ENCODE measurements at places on chromosomes 6 and 20.

GRCh38 chr6:39553029-39553428 lies 172.2 kb downstream of the KIF6 start:
- H3K4me3 ChIP-seq, result no peak overlapping the region
- H3K27ac ChIP-seq, result no peak overlapping the region
- H3K27me3 ChIP-seq, result peaks cover 9% of the 10 kb centered on the region
- no peaks in the 10 kb centered on the region for H3K36me3 ChIP-seq

DNA sequence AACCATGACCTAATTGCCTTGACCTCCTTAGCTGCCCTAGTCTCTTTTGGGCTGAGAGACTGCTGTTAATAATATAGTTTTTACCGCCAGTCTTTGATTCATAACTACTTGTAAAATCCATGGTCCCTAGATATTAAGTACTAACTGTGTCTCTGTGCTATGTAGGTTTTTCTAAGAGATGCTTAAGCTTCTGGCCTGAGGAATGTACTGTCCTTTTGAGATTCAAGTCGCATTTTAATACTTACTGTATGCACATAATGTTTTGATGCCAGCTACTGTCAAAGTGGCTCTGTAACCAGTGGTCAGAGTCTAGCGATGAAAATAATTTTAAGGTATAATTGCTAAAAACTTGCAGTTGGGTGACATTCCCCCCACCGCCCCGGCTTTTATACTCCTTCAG lies 2.1 kb downstream of the AKAP12 start:
- peak overlapping the region; percentile 96 for H3K27ac ChIP-seq
- peak overlapping the region; percentile 89 for H3K4me3 ChIP-seq
- peaks cover 20% of the 10 kb centered on the region for H3K36me3 ChIP-seq
- DNase-seq, result no peak
- no peaks in the 10 kb centered on the region for H3K27me3 ChIP-seq
- H3K4me1 ChIP-seq, result peaks cover 46% of the 10 kb centered on the region

GRCh38 chr20:5535125-5535756 lies 215.0 kb upstream of the SHLD1 start:
- no peak overlapping the region for H3K4me3 ChIP-seq
- H3K36me3 ChIP-seq, result peaks cover 2% of the 10 kb centered on the region
- H3K4me1 ChIP-seq, result peaks cover 7% of the 10 kb centered on the region
- no peaks in the 10 kb centered on the region for H3K27me3 ChIP-seq

- H3K36me3 ChIP-seq, result no peaks in the 10 kb centered on the region
- no peak for DNase-seq
- peak overlapping the region; percentile 6 for H3K4me3 ChIP-seq
- peaks cover 46% of the 10 kb centered on the region for H3K4me1 ChIP-seq
- peak overlapping the region; percentile 34 for H3K27ac ChIP-seq
Observed at GRCh38 chr20:62635852-62636251, 6.5 kb upstream of the SLCO4A1 start.

GRCh38 chr20:8394308-8394945 lies 262.4 kb downstream of the PLCB1 start:
- H3K27ac ChIP-seq, result no peak overlapping the region
- H3K36me3 ChIP-seq, result no peaks in the 10 kb centered on the region
- no peaks in the 10 kb centered on the region for H3K27me3 ChIP-seq
- H3K4me1 ChIP-seq, result peaks cover 1% of the 10 kb centered on the region

- no peak overlapping the region for H3K27ac ChIP-seq
- no peaks in the 10 kb centered on the region for H3K36me3 ChIP-seq
- H3K4me1 ChIP-seq, result no peaks in the 10 kb centered on the region
Observed at GRCh38 chr6:160297310-160297709, 38.7 kb upstream of the SLC22A2 start.

GRCh38 chr6:125947615-125948014 lies 9.0 kb upstream of the HINT3 start:
- no peaks in the 10 kb centered on the region for H3K27me3 ChIP-seq
- DNase-seq, result no peak
- no peak overlapping the region for H3K27ac ChIP-seq

DNA sequence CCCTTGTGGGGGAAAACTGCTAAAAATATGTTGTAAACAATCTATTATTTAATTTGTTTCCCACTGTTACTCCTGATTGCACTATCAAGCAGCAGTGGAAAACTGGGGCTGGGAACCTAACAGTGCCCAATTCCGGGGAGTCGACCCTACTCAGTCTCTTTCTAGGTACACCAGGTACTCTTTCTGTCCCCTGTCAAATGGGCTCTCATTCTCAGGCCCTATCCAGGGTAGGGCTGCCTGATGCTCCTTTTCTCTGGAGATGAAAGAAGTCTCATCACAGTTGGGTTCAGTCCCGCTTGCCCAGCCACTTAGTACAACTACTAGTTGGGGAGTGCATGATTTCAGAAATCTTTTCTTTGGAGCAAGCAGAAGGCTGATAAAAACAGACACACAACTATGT lies 52.0 kb downstream of the HS3ST5 start:
- H3K27me3 ChIP-seq, result no peaks in the 10 kb centered on the region
- no peak for DNase-seq
- H3K27ac ChIP-seq, result no peak overlapping the region
- no peaks in the 10 kb centered on the region for H3K36me3 ChIP-seq
- H3K4me3 ChIP-seq, result no peak overlapping the region

- H3K4me1 ChIP-seq, result peaks cover 19% of the 10 kb centered on the region
- no peak for DNase-seq
- H3K4me3 ChIP-seq, result no peak overlapping the region
- H3K36me3 ChIP-seq, result no peaks in the 10 kb centered on the region
Observed at GRCh38 chr6:36829919-36830544, 9.2 kb downstream of the CPNE5 start.

DNA sequence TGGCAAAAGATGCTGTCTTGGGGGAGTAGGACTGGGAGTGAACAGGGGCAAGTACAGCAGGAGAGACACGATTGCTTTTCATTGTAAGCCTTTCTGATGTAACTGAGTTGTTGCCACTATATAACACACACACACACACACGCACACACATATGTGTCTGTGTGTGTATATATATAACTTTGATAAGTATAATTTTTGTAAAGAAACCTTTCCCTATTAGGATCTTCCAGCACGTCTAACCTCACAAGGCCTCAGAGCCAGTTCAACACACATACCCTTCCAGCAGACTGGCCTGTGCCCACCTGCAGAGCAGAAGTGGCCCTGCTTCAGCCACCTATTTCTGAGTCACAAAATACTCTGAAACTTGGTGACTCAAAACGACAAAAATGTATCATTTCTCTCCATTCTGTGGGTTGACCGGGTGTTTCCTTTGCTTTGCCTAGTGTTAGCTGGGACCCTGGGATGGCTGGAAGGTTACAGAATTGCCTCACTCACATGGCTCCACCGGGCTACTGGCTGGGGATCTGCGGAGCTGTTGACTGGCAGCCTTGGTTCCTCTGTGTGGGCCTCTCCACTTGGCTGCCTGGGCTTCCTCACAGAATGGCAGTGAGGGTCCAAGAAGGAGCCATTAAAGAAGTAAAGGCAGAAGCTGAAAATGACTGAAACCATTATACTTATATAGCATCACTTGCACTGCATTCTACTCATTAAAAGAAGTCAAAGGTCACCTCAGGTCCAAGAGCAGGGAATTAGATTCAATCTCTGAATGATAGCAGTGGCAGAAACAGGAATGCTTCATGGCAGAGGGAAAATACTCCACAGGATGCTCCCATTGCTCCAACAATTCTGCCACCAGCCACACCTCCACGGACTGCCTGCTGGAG lies 126.4 kb downstream of the BANF2 start:
- H3K36me3 ChIP-seq, result no peaks in the 10 kb centered on the region
- DNase-seq, result no peak
- no peaks in the 10 kb centered on the region for H3K27me3 ChIP-seq
- peaks cover 28% of the 10 kb centered on the region for H3K4me1 ChIP-seq

DNA sequence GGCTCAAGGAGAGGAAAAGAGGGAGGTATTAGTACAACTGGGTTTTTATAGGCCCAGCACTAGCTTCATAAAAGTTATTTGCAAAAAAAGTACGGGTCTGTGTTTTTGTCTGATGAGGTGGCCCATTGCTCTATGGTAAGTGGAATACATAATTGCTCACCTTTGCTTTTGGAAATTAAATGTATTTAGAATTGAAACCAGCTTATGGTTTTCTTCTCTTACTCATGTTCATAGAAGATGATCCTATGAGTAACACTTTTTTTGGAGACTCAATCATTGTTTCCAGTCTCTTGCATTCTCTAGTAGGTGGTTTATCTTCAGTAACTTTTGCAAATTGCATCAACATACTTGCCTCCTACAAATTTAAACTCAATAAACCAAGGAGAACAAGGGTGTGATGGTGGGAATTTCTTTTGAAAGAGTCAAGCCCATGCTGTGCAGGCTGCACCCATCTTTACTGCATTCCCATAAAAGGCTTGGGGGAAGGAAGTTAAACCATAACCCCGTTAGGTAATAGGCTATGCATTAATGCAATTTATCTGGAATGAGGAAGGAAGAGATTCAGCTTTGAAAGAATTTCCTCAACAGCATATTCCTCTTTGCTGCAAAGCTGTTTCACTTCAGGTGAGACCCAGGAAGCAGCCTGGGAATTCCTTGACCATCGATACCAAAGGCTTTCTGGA lies 48.5 kb upstream of the EDN1 start:
- no peak for DNase-seq
- no peaks in the 10 kb centered on the region for H3K36me3 ChIP-seq
- H3K4me3 ChIP-seq, result no peak overlapping the region
- no peak overlapping the region for H3K27ac ChIP-seq
- H3K4me1 ChIP-seq, result peaks cover 11% of the 10 kb centered on the region

- H3K4me1 ChIP-seq, result peaks cover 15% of the 10 kb centered on the region
- no peak for DNase-seq
- H3K27ac ChIP-seq, result no peak overlapping the region
- H3K27me3 ChIP-seq, result no peaks in the 10 kb centered on the region
Observed at GRCh38 chr6:110656492-110656891, 158.8 kb downstream of the CDK19 start.

- DNase-seq, result no peak
- H3K27ac ChIP-seq, result peak overlapping the region; percentile 92
- H3K4me3 ChIP-seq, result no peak overlapping the region
- no peaks in the 10 kb centered on the region for H3K36me3 ChIP-seq
Observed at GRCh38 chr6:52305948-52306767, 21.6 kb upstream of the MCM3 start.

- no peak overlapping the region for H3K27ac ChIP-seq
- H3K4me1 ChIP-seq, result peaks cover 27% of the 10 kb centered on the region
- H3K36me3 ChIP-seq, result peaks cover 4% of the 10 kb centered on the region
- no peak for DNase-seq
Observed at GRCh38 chr6:163526346-163526745, 111.8 kb downstream of the QKI start.

GRCh38 chr20:46307139-46307998 lies 929 bp downstream of the CDH22 start:
- peak overlapping the region; percentile 48 for H3K4me3 ChIP-seq
- peaks cover 90% of the 10 kb centered on the region for H3K27me3 ChIP-seq
- DNase-seq, result no peak
- H3K4me1 ChIP-seq, result peaks cover 6% of the 10 kb centered on the region
- no peak overlapping the region for H3K27ac ChIP-seq

DNA sequence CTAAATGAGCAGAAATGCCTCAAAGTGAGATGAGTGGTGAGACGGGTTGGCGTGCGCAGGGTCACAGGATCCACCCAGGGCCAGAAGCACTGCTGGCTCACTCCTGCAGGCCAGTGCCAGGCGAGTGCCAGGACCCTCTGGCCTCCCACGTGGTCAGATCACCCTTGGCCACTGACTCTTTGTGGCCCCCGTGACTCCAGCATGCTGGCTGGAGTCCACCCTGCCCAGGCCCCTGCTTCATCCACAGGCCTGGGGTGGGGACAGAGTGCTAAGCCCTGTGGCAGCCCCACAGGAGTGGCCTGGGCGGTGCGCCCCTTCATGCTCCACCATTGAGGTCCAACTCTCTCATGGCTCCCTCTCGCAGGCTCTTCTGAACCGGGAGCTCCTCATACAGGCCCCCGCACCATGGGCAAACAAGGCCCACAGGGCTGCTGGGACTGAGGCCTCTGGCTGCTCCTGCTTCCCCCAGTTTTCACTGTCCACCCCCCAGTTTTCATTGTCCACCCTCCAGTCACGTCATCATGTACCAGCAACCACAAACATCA lies 61.6 kb downstream of the ABHD12 start:
- peaks cover 14% of the 10 kb centered on the region for H3K36me3 ChIP-seq
- H3K4me3 ChIP-seq, result no peak overlapping the region
- no peak for DNase-seq

DNA sequence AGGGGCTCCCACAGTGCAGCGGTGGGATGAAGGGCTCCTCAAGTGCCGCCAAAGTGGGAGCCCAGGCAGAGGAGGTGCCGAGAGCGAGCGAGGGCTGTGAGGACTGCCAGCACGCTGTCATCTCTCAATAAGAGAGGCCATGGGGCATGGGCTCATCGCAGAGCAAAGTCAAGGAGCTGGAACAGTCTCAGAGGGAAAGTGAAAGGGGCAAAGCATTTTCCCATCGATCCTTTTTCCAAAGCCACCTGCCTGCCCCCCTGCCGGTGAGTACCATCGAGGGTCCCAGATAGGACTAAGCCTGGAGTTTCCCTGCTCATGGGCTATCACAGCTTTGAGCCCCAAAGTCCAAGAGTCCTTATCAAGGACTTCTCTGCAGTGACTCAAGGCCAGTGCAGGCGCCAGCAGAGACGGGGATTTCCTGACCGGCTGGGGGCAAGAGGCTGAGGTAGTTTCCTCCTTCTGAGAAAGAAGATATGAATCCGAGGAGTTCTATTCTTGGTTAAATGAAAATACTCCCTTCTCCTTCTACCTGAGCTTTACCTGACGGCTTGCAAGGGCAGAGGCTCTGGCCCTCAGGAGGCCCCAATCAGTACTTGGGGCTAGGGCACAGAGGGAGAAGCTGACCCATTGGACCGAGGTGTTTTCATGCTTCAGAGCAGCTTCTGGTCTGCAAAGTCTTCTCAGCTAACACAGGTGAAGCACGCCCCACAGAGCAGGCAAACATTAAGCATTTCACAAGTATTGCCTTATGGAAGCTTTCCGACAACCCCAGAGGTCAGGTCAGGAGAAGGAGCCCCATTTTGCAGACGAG lies 22.6 kb downstream of the ETV7 start:
- H3K4me3 ChIP-seq, result no peak overlapping the region
- H3K27me3 ChIP-seq, result no peaks in the 10 kb centered on the region
- peaks cover 6% of the 10 kb centered on the region for H3K4me1 ChIP-seq
- no peak overlapping the region for H3K27ac ChIP-seq
- DNase-seq, result no peak

DNA sequence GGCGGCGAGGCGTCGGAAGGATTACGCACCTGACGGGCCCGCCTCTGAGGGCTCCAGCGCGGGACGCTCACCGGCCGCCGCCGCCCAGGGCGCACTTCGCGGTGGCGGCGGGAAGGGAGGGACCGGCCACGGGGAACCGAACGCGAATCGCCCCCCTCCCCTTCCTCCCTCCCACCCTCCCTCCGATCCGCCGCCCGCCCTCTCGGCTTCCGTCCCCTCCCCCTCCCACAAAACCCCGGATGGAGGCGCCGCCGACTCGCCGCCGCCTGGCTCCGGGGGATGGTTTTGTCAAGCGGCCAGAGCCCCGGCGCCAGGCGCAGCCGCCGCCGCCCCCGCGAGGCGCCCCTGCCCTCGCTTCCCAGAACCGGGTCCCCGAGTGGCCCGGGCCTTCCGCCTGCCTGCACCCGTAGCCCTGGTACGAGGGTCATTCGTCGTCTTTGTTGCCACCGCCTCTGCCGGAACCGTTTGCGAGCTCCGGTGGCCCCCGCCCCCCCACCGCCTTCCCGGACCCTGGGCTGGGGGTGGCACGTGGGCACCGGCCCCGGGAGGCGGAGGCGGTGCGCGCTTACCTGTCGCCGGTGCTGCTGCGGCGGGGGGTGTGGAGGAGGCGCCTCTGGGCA lies 398 bp downstream of the ZBTB2 start:
- no peaks in the 10 kb centered on the region for H3K27me3 ChIP-seq
- peak overlapping the region; percentile 98 for H3K27ac ChIP-seq
- peak overlapping the region; percentile 88 for H3K4me3 ChIP-seq
- DNase-seq, result peak; percentile 62

- peaks cover 12% of the 10 kb centered on the region for H3K36me3 ChIP-seq
- no peaks in the 10 kb centered on the region for H3K27me3 ChIP-seq
- peaks cover 14% of the 10 kb centered on the region for H3K4me1 ChIP-seq
- H3K27ac ChIP-seq, result no peak overlapping the region
Observed at GRCh38 chr6:73043446-73043845, 181.8 kb downstream of the KHDC1L start.

Measured in mesothelial cell of epicardium (in vitro differentiated cells).